Testis (tissue), 5 donors: ENCODE measurements at places on chromosomes 16 and 17. TPM values are rescaled to one million over a fixed set of nuclear protein-coding genes. Genes with fewer than 3 reads are reported as not detected.
A peak's percentile ranks its signal among the peaks of the same experiment; 100 is the strongest.

- DNase-seq: no peak
- H3K27me3 ChIP-seq: no peaks in the 10 kb centered on the region
- no peak overlapping the region for H3K4me3 ChIP-seq
- H3K4me1 ChIP-seq: peaks cover 19% of the 10 kb centered on the region
Observed at GRCh38 chr17:50170662-50171370, 5.0 kb downstream of the SGCA start.

- H3K4me1 ChIP-seq: no peaks in the 10 kb centered on the region
- no peak overlapping the region for H3K27ac ChIP-seq
- no peaks in the 10 kb centered on the region for H3K27me3 ChIP-seq
- no peak for DNase-seq
Observed at GRCh38 chr17:77038884-77039555, 101.7 kb upstream of the SEC14L1 start.

GRCh38 chr16:57950382-57950781 lies 20.5 kb downstream of the CNGB1 start:
- no peak overlapping the region for H3K4me3 ChIP-seq
- peaks cover under 1% of the 10 kb centered on the region for H3K4me1 ChIP-seq
- H3K27ac ChIP-seq: no peak overlapping the region
- DNase-seq: no peak
- no peaks in the 10 kb centered on the region for H3K27me3 ChIP-seq
- no peaks in the 10 kb centered on the region for H3K36me3 ChIP-seq

DNA sequence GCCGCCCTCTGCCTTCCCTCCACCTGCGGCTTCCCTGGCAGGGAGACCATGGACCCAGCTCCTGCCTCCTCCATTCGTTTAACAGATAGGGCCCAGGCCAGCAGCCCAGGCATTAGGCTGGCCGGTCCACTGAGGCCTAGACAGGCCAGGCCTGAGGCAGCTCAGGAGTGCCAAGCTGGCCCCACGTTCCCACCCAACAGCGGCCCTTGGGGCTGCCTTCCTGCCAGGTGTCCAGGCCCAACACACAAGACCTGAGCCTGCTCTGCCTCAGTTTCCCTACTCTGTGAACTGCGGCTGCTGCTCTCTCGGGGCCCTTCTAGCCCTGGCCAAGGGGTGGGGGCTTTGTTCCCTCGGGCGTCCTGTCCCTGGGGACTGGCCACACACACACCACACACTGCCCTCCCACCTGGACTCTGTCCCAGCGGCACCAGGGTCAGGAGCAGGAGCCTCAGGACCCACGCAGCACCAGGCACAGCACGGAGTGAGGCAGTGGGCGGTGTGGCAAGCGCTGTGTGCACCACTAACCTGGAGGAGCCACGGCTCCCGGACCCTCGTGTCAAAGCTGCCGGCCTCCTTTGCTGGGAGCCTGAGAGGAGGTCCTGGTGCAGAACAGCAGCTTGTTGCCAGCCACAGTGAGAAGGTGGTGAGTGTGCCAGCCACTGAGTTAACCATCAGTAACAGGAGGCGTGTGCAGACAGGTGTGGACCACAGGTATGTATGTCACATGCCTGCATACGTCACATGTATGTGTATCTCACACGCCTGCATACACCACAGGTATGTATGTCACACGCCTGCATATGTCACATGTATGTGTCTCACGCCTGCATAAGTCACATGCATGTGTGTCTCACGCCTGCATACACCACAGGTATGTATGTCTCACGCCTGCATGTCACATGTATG lies 14.6 kb upstream of the CDH15 start:
- no peak for DNase-seq
- H3K27me3 ChIP-seq: no peaks in the 10 kb centered on the region
- H3K27ac ChIP-seq: no peak overlapping the region
- no peak overlapping the region for H3K4me3 ChIP-seq
- no peaks in the 10 kb centered on the region for H3K36me3 ChIP-seq

DNA sequence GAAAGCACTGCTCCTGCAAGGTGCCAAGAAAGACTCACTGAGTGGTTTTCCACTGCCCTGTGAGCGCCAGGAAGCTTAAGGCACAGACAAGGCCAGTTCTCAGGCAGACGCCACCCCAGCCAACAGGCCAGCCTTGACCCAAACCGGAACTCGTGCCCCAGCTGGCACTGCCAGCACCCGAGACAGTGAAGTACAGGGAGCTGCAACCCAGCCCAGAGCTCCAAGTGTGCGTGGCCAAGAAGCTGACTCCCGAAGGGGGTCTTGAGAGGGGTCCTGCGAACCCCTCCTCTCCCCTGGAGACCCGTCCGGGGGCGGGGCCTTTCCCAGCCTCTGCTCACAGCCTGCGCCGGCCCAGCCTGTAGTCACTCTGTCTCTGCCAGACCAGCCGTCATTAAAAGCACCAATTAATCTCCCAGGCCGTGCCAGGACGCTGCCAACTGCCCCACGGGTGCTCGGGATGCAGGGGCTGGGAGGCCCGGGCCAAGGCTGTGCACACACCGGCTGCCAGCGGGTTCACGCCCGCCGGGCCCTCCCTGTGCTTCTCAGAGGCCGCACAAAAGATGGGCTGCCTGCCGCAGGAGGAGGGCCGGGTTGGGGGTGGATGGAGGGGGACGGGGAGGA lies 4.4 kb upstream of the SOX8 start:
- peaks cover 17% of the 10 kb centered on the region for H3K4me1 ChIP-seq
- DNase-seq: peak; percentile 77
- no peaks in the 10 kb centered on the region for H3K27me3 ChIP-seq
- no peaks in the 10 kb centered on the region for H3K36me3 ChIP-seq

DNA sequence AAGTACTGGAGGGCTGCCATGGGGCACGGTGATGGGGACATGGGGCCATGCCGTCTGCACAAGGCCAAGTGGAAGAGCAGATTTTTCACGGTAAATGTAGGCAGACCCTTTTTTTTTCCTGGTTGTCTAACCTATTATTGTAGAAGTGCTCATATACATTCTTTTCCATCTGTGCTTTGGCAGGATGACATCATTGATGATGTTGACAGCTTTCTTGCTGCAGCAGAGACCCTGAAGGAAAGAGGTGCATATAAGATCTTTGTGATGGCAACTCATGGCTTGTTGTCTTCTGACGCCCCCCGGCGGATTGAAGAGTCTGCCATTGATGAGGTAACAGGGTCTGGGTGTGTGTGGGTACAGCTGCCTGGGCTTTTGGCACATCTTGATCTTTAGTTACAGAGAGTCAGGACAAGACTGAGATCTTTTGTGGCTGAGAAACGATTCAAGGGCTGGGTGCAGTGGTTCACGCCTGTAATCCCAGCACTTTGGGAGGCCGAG lies 23.3 kb upstream of the SLC5A10 start:
- no peaks in the 10 kb centered on the region for H3K27me3 ChIP-seq
- H3K27ac ChIP-seq: no peak overlapping the region
- DNase-seq: no peak
- no peak overlapping the region for H3K4me3 ChIP-seq
- no peaks in the 10 kb centered on the region for H3K36me3 ChIP-seq
- H3K4me1 ChIP-seq: no peaks in the 10 kb centered on the region

GRCh38 chr17:27778183-27778582 lies 22.1 kb downstream of the NOS2 start:
- H3K4me3 ChIP-seq: no peak overlapping the region
- no peaks in the 10 kb centered on the region for H3K36me3 ChIP-seq
- no peaks in the 10 kb centered on the region for H3K27me3 ChIP-seq
- no peak overlapping the region for H3K27ac ChIP-seq

The HBA1 gene
- polyA plus RNA-seq: 24.0 TPM

The NXN gene
- polyA plus RNA-seq: 23.0 TPM
